ENCODE measurements at places on chromosomes 13 and 19.
A peak's percentile ranks its signal among the peaks of the same experiment; 100 is the strongest.

DNA sequence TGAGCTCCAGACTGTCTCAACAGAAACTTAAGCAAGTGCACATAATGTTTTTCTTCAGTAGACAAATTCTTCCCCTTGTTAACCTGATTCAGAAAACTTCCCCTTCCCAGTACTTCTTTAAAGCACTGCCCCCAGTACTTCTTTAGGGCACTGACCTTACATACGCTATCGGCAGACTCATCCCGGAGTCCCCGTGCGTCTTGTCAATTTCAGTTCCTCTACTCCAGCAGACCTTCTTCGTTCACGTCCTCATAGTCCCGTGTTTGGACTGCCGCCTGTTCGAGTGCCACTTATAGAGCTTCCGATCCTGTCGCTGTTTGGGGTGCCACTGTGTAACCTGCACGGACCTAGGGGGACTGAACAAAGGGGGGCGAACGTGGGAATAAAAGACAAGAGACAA lies 29.0 kb downstream of the ZNF627 start:
- no peak for DNase-seq

DNA sequence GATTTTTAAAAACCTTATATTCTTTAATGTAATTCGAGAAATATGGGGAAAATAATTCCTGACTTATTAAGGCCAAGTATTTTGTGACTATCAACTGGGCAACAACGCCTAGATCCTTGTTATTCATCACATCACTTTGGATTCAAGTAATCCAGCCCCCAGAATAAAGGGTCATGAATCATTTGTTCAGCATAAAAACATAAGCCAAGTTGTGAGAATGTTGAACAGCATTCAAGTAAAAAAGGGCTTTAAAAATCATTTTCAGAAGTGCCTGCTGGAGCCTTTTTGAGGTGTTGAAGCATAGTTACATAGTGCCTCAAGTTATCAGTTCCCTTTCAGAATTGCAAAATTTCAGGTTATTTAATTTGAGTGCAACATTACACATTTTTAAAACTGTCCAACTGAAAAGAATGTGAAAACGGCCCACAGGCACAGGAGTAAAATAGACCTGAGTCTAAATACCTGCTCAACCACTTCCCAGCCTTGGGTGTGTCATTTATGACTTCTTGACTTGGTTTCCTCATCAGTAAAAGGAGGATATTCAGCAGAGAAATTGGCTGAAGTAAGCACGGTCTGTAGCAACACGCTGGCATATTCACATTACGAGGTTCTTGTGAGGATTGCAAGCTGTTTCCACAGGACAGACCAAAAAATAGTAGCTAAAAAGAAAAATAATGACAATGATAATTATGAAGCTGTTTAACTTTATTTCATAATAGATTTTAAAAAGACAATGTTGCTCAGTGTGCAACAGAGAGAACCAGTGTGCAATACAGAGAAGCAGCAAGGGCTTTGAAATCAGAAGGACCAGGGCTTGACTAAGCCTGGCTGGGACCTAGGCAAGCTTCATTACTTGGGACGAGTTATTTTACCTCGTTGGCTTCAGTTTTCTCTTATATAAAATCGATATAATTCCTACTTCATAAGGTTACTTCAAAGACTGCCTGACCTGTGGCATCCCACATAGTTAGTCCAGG lies 56.6 kb downstream of the MBNL2 start:
- DNase-seq: no peak

DNA sequence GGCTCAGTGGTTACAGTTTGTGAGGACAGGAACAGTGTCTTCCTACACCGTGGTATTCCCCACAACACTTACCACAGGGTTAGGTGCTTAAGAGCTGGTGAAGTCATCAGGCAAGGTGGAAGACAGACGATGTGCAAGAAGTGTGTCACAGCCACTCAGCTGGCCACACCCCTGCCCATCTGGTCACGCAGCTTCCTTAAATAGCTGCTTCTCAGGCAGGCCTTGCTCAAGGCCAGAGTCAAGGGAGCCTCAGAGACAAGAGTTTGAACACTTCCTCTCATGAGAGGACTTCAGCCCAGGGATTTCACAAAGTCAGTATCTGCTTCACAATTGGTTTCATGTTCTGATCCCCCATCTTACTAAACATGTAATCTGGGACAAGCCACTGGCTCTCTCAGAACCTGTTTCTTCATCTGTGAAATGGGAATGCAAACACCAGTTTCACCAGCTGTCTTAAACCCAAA lies 80.3 kb upstream of the FRY start:
- no peak for DNase-seq

GRCh38 chr13:27793507-27794367 lies 1.5 kb downstream of the GSX1 start:
- peak; percentile 63 for DNase-seq

DNA sequence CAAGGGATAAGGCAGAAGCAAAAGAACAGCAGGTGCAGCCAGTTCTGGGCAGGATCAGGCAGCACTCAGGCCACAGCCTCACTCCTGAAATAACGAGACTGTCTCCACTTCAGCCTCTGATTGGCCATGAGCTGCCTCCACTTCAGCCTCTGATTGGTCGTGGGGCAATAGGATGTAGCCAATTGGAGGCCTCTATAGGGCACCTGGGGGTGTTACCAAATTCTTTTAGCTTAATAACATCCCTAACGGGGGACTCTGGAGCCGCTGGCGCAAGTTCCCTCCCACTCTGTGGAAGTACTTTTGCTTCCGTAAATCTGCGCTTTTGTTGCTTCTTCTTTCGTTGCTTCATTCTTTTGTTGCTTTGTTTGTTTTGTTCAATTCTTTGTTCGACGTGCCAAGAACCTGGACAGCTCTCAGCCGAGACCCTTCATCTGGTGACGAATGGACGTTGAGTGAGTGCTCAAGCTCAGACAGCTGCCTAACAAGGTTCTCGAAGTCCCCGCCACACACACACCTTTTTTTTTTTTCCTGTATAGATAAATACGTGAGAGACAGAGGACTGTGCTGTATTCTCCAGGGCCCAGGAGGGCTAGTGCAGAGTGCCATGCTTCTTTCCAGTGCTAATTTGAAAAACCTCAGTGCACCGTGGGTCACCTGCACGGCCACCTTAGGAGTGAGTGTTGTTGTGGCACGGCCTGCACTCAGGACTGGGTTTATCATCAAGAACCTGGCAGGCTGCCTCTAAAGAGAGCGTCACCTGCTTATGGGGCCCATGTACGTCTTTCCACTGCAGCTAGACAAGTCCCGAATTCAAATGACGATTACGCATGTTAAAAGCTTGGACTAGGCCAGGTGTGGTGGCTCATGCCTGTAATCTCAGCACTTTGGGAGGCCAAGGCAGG lies 32.0 kb upstream of the TUBGCP3 start:
- peak; percentile 85 for DNase-seq

- peak; percentile 42 for DNase-seq
These were observed 21.2 kb upstream of the CD177 start for GRCh38 chr19:43332058-43332922.

DNA sequence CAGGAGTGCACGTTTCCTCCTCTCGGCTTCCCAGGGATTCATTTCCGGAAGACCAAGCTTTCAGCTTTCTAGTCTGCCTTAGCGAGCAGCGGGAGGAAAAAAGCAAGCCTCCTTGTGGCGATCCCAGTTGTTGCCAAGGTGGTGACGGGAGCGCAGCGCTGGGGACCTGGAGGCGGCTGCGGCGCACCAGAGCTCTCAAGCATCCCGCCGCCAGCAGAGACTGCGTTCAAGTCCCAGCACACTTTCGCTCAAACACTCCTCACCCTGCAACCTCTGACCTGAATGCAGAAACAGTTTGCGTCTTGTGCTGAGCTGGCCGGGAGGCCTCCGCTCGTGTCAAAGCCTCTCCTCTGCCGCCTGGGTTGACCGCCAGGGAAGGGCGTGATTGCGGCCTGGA lies 4.9 kb downstream of the GSX1 start:
- DNase-seq: peak; percentile 95

DNA sequence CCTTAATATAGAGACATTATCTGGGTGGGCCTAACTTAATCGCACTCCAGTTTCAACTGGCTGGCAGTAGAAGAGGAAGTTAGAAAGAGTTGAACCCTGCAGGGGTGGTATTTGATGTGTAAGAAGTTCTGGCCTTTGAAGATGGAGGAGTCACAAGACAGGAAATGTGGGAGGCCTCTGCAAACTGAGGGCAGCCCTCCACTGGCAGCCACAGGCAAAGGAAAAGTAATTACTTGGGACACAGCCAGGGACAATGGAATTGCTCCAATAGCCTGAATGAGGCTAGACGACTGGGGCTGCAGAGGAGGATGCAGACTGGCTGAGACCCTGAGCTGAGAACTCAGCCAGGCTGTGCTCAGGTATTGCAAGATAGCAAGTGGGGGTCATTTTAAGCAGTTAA lies 703.3 kb upstream of the ARGLU1 start:
- DNase-seq: peak; percentile 81

GRCh38 chr19:23310729-23311211 lies 60.6 kb upstream of the ZNF724 start:
- DNase-seq: no peak

DNA sequence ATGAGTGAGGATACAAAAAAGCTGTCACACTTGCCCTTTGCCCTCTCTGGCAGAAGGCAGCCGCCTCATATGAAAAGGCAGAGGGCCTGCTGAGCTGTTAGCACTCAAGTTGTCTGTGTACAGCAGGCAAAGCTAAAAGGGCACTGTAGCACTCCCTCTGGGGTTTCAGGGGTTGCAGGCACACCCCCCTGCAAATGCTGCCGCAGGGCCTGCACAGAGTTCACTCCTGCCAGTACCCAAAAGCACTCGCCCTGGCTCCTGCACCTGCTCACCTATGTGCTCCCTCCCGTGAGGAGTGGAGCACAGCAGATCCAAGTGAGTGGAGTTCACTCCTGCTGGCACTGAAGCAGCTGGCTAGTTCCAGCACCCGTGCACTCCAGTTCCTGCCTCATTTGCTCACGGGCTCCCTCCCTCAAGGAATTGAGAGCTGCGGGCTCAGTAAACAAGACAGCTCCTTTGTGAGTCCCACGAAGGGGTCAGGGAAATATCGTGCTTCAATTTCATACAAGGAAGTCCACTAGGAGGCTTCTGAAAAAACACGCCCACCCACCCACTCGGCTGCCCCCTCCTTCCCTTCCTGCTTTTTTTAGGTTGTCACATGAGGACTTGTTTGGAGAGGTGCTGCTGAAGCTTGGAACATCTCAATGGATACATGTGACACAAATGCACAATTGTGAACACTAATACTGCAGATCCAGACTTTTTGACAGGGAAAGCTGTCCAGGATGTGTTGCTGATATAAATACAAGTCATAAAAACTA lies 9.9 kb upstream of the RCBTB2 start:
- DNase-seq: peak; percentile 64

DNA sequence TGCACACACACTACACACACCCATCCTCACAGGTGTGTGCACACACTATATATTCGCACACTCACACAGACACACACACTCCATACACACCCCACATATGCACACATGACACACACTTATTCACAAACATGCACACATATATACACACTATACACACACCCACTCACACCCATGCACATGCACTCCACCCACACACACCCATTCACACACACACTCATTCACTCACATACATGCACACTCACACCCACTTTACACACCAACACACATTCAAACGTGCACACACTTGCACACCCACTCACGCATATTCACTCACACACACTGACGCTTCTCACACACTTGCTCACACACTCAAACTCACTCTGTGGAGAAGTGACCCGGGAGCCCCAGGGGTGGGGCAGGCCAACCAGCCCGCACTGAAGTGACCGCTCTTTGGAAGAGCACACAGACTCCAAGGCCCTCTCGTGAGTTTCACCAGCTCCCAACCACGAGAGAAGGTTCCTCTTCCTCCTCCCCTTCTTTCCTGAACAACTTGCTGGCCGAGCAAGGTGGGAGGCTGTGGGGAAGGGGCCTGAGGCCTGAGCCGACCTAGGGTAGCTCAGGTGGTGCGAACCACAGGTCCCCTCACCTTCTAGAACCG lies 86.1 kb upstream of the TM9SF2 start:
- no peak for DNase-seq

DNA sequence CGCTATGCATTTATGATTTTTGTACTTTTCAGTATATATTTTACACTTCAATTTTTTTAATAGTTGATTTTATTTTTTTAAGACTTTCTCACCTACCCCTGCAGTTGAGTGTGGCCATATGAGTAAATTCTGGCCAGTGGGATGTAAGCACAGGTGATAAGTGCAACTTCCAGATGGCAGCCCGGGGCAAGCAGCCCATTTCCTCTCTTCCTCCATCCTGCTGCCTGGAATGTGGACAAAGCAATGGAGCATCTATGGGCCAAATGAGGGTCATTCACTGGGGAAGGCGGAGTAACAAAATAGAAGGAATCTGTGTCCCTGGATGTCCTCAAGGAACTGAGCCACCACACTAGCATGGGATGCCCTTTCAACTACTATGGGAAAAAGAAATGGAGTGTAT lies 12.3 kb downstream of the RFXAP start:
- no peak for DNase-seq

GRCh38 chr13:94182185-94182761 lies 297.2 kb downstream of the DCT start:
- DNase-seq: no peak

- DNase-seq: peak; percentile 39
These were observed 18.6 kb downstream of the C19orf81 start for GRCh38 chr19:50667759-50668231.

DNA sequence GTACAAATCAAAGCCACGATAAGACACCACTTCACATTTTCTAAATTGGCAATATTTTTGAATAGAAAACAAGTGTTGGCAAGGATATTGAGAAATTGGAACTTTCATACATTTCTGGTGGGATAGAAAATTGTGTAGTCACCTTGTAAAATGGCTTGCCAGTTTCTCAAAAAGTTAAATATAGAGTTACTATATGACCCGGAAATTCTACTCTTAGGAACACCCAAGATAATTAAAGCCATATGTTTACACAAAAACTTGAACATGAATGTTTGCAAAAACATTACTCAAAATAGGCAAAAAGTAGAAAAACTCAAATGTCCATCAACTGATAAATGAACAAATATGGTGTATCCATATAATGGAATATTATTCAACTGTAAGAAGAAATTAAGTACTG lies 552.5 kb downstream of the TBC1D4 start:
- no peak for DNase-seq

DNA sequence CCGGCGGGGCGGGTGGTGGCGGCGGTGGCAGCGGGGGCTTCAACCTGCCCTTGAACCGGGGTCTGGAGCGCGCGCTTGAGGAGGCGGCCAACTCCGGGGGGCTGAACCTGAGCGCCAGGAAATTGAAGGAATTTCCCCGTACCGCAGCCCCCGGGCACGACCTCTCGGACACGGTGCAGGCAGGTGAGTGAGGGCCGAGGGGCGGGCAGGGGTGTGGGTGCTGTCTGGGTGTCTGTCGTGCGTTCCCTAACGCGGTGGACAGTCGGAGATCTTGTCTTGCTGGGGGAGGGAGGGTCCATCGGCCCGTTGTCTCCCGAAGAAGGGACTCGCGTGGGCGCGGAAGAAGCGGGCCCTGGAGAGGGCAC lies 533 bp downstream of the LRCH1 start:
- DNase-seq: peak; percentile 51

- DNase-seq: no peak
These were observed 307.9 kb upstream of the MAB21L1 start for GRCh38 chr13:35784286-35784951.
